ENCODE measurements at places on chromosomes 4 and X.

DNA sequence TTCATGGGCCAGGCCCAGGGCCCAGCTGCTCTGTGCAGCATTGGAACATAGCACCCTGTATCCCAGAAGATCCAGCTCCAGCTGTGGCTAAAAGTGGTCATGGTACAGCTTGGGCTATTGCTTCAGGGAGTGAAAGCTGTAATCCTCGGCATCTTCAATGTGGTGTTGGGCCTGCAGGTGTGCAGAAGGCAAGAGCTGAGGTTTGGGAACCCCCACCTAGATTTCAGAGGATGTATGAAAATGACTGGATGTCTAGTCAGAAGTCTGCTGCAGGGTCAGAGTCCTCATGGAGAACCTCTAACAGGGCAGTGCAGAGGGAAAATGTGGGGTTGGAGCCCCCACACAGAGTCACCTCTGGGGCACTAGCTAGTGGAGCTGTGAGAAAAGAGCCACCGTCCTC lies 341.7 kb downstream of the PPP3CA start:
- no peak for DNase-seq

GRCh38 chr4:5963611-5964010 lies 54.6 kb downstream of the C4orf50 start:
- no peak for DNase-seq

DNA sequence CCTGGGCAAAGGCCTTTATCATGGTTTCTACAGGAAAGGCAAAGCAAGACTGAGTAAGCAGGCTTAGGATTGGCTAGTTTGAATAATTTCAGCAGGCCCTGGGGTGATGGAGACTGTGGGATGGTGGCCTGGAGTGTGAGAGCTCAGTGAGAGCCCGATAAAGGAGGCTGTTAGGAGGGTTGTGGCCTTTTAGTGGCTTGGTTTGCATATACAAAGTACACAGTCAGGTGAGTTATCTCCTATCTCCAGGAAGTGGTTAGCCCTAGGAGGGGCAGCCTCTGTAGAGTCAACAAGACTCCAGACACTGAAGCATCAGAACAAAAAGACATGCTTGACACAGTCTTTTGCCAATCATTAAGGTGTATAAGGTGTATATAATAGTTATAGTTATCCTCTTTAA lies 157.2 kb downstream of the CFAP299 start:
- DNase-seq: no peak

DNA sequence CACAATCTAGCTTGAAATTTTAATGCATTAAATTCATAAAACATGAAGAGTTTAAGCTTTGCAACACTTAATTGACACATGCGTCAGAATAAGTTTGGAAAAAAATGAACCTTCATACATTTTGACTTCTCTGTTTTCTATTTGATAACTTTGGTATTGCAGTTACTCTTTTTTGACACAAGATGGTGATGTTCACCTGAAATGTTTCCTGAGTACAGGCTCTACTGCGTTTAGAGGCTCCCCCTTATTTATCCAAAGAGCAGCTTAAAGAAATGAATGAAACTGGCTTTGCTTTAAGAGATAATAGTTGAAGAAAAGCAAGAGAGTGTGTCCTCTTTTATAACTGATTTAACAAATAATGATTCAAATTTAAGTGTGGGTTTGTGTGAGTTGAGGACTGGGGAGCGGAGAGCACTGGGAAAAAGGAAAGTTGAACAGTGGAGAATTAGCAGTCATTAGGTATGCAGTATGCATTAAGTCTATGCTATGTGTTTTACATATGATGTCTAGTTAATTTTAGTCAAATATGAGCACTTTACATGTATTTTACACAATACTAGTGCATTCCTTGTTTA lies 180.6 kb upstream of the NUDT6 start:
- DNase-seq: peak; percentile 46

DNA sequence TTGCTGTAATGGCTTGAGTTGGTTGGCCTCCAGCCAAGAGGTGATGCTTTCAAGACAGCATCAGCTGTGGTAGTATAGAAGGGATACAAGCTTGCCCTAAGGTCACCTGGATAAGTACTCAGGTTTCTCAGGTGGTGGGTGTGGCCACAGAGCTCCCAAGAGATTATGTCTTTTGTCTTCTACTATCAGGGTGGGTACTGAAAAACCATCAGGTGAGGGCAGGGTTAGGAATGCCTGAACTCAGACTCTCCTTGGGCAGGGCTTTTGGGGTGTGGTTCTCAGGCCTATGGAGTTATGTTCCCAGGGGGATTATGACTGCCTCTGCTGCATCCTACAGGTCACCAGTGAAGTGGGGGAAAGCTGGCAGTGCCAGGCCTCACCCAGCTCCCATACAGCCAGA lies 654.6 kb upstream of the GALNT7 start:
- no peak for DNase-seq

DNA sequence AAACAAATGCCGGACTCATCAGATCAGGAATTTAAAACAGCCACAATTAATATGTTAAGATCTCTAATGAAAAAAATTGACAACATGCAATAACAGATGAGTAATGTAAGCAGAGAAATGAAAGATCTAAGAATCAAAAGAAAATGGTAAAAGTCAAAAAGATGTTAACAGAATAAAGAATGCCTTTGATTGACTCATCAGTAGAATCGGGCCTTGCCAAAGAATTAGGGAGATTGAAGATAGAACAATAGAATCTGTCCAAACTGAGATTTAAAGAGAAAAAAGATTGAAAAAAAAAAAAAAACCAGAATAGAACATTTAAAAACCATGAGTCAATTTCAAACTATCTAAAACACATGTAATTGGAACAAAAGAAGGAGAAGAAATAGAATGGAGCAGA lies 25.9 kb upstream of the GUCY1A1 start:
- no peak for DNase-seq

- no peak for DNase-seq
These were observed 26.0 kb downstream of the MANBA start for GRCh38 chr4:102734591-102735385.

DNA sequence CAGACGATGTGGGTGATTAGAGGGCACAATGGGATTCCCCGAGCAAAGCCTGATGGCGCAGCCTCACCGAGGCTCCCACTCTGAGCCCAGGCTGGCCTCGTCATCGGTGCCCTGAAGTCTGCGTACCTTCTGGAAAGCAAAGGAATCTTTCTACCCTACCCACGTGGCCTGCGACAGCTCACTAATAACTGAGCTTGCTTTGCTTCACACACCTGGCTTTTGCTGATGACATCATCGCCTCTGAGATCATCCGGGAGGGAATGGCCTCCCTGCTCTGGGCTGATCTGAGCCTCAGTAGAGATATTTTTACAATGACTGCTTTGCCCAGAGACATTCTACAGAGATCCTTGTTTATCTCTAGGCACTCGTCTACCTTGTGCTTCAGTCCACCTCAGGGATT lies 45.4 kb upstream of the PDLIM3 start:
- no peak for DNase-seq

DNA sequence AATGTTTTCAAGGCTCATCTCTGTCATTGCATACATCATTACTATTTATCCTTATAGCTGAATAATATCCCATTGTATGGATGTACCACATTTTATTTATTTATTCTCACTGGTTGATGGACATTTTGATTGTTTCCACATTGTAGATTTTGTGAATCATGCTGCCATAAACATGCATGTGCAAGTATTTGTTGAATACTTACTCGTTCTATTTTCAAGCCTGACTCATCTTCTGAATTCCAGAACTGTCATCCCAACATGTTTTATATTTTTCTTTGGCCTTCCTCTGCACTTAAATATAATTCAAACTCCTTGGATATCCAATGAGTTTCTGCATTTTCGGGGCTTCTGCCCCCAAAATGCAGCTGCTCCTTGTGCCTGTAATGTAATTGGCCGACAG lies 77.6 kb downstream of the MXRA5 start:
- no peak for DNase-seq

DNA sequence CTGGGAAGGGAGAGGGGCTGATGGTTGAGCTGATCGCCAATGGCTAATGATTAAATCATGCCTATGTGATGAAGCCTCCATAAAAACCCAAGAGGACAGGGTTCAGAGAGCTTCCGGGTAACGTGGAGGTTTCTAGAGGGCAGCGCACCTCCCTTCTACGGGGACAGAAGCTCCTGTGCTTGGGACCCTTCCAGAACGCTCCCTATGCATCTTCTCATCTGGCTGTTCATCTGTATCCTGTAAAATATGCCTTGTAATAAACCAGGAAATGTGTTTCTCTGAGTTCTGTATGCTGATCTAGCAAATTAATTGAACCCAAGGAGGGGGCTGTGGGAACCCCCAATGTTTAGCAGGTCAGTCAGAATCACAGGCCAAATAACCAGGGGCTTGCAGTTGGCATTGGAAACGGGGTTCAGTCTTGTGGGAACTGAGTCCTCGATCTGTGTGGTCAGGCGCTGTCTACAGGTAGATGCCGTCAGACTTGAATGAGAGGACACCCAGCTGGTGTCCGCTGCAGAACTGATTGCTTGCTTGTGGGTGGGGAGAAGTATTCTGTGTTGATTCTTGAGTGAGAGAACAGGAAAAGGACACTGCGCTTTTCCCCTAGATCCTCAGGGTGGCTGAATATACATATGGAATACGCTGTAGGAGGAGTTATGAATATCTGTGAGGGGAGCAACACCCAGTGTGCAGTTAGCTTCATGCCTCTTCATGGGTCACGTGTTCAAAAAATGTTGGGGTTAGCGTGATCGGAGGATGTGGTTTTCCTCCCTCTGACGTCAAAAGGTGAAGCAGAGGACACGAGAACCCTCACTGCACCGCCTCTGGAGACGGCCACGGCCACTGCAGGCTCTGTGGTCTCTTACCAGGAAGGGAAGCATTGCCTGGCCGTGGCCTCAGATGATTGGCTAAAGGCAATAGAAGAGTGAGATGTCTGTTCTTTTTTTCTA lies 29.2 kb downstream of the HTT-AS start:
- no peak for DNase-seq

DNA sequence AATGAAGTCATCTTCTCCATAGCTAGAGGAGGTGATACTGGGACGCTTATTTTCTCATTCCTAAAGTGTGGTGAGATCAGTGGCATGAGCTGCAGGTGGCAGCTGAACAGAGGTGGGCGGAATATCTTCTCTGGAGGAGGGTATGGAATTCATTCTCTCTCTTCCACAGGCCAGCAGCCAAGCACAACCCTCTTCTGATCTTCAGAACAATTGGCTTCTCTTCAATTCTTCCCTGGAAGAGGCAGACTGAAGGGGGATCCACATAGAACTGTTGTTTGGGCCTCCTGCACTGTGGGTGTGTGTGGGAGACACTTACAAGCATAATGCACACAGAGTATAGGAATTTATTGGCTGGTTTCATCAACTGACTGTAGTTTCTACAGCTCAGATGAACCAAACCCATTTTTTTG lies 180.4 kb upstream of the RASGEF1B start:
- DNase-seq: no peak
